ENCODE measurements at places on chromosomes 2 and 18.

- no peak for DNase-seq
These were observed 242.2 kb upstream of the FN1 start for GRCh38 chr2:215678094-215678493.

DNA sequence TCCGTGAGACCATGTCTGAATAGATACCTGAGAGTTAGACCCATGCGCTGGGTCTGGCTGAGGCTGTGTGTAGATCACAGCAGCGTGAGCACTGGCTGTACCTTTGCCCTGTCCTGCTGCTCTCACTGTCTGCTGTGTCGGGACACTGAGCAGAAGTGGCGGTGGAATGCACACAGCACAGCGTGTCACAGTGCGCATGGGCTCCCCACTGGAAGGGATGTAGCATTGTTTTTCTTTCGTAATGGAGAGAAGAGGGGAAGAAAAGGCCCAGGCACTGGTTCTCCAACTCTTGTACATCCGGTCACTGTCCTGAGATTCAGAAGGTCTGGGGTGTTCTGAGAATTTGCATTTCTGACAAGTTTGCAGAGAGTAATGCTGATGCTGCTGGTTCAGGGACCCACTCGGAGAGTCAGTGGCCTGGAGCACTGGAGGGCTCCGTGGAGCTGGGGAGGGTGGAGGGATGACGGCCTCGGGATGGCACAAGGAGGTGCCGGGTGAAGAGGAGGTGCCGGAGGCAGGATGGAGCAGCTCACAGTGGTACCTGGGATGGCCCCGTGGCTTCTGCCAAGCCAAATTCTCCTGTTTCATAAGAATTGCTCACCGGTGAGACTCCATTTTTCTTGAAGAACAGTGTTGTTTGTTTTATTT is 252.8 kb downstream of the LDLRAD4 start:
- DNase-seq, result no peak

- no peak for DNase-seq
These were observed 21.4 kb downstream of the HJURP start for GRCh38 chr2:233832869-233833311.

DNA sequence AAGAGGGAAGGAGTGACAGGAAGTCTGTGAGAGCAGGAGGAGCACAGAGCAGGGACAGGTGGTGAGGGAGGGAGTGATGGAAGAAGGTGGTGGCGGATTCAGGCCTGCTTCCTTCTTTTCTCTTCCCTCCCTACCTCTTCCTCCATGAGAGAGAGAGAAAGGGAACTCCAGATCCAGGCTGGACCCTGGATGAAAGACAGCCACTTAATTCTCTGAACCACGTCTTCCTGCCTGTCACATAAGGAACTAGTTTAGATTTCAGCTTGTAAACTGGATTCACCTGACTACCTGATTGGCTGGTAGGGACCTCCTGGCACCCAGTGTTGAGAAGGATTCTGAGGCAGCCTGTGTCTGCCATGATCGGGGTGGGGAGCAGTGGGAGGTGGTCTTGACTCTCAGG is 48.9 kb downstream of the PAX8 start:
- DNase-seq, result no peak

GRCh38 chr18:12010187-12010802 is 29.0 kb downstream of the IMPA2 start:
- DNase-seq, result no peak

GRCh38 chr2:191631754-191632153 is 46.2 kb upstream of the NABP1 start:
- DNase-seq, result no peak

DNA sequence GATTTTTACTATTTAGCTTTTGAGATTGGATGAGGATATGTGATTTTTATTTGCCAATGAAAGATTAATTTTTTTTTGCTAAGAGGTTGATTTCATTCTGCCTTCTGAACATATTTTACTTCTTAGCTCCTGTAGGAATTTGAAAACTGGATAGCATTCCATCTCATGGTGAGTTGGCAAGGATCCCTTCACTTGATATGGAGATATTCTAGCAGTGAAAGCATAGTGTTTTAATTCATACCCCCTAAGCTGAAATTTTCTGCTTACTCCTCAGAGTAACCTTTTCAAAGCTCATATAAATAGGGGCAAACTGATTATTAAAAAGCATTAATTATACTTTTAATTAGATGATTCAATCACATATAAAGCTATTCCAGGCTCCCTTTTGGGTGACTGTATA is 61.0 kb upstream of the KCNJ3 start:
- no peak for DNase-seq

DNA sequence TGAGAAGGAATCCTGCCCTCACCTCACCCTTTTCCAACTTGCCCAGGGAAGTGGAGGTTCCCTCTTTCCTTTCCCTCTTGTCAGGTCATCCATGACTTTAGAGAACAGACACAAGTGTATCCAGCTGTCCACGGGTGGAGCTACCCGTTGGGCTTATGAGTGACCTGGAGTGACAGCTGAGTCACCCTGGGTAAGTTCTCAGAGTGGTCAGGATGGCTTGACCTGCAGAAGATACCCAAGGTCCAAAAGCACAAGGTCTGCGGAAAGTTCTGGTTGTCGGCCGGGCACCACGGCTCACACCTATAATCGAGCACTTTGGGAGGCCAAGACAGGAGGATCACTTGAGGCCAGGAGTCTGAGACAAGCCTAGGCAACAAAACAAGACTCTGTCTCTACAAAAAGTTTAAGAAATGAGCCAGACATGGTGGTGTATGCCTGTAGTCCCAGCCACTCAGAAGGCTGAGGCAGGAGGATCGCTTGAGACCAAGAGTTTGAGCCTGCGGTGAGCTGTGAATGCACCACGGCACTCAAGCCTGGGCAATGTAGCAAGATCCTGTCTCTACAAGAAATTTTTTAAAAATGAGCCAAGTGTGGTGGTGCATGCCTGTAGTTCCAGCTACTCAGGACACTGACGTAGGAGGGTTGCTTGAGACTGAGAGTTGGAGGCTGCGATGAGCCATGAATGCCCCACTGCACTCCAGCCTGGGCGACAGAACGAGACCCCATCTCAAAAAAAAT is 14.0 kb upstream of the CNDP1 start:
- DNase-seq, result no peak

GRCh38 chr2:190912726-190913125 is 32.1 kb downstream of the GLS start:
- no peak for DNase-seq

DNA sequence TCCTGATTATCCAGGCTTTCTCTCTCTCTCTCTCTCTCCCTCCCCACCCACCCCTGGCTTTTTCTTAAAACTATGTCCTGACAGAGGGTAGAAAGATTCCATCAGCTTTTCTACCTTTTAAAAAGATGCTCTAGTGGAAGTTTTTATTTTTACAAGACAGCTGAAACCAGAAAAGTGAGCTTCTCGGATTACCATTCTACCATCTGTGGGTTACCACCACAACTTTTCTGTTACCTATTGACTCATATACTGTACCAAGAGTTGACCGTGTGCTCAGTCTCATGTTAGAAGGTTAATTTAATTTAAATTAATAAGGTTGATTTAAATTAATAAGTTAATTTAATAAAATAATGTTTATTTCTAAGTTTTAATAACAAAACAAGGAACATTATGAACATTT is 137.6 kb downstream of the UPP2 start:
- DNase-seq, result no peak

DNA sequence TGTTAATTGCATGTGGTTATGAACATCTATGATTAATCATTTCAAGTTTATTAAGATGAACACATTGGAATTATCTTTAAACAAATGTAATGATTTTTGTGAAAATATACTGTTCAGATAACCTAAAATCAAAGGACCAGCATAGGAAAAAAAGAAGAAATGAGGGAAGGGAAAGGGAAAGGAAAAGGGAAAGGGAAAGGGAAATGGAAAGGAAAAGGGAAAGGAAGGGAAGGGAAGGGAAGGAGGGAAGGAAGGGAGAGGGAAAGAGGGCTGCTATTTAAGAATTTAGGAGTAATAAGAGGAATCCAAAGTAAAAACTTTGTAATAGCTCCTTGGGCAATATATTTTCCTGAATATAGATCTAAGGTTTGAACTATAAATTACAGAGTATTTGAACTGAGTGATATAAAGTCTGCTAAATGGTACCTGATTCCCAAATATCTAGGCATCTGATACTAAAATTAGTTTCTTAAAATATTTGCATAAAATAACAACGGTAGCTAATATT is 726.3 kb downstream of the EPHA4 start:
- no peak for DNase-seq

Measured in GM18507 (cell line).